ENCODE measurements at places on chromosomes 11 and 22.

- DNase-seq, result no peak
Measured at GRCh38 chr11:120574876-120575275, 63.3 kb downstream of the GRIK4 start.

GRCh38 chr11:67409781-67410368 lies 5.6 kb upstream of the CARNS1 start:
- no peak for DNase-seq

DNA sequence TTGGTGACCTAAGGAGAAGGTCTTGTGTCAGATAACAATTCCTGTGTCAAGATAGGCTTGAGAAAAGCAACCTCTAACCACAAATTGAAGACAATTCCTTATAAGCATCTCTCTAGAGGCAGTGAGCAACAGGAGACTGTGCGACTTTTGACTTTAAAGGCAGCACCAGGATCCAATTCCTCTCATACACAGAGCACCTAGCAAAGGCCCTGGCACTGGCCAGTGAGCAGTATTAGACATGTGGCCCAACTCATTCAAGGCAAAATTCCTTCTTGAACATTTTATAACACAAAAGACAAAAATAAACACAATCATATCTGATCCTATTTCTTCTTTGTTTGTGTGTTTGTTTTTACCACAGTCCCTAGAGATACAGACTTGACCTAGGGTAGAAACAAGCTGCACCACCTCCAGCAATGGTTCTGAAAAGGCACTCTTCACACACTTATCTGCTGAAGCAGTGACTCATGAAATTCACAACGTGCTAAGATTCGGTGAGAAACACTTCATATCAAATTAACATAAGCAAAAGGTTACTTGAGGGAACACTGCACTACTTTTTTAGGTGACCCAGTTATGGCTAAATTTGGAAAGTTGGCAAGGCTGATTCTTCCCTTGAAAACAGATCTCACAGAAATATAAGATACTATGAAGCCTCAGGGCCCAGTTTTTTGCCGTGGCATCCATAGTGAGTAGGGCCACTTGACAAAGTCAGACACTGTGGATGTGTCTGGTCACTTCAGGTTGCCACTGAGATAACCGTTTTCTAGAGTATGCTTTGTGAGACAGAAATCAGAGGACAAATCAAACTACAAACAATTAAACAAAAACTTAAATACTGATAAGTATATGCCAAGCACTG lies 1018.9 kb downstream of the DLG2 start:
- DNase-seq, result no peak

GRCh38 chr11:3880724-3881123 lies 25.3 kb downstream of the STIM1 start:
- DNase-seq, result no peak

DNA sequence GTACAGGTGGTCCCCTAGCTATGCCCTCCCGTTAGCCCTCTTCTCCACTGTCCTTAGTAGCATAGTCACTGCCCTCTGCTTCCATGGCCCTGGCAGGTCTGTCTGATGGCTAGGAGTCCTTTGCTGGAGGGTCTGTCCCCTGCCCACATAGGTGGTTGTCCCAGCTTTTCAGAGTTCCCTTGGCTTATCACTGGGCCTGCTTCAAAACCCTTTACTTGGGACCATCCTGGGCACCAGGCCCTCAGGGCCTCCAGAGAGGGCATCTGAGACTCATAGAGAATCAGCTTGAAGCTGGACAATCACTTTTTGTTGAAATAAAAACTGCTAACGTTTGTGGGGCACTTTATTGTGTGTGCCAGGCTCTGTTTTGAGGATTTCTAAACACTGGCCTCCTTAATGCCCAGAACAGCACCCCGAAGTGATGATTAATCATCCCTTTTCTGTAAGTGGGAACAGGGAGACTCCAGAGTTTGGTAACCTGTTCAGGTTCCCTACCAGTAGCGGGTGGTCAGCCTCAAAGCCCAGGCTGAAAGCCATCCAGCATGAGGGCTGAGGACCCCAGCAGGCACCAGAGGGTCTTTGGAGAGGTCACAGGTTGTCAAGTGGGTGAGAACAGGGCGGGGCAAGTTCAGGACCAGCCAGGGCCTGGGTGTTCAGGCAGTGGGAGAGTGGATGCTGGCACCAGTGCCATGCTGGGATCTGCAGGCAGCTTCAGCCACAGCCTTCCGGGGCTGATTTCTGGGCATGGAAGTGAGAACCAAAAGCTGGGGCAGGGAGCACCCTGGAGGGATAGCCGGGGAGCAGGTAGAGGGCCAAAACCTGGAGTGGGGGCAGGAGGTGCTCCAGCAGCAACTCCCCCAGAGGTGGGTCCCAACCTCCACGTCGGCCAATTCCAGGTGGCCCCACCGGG lies 495 bp upstream of the KCNK4 start:
- DNase-seq, result no peak

GRCh38 chr11:125902277-125902926 lies 604 bp downstream of the PUS3 start:
- no peak for DNase-seq

GRCh38 chr11:76946223-76946622 lies 85.5 kb downstream of the ACER3 start:
- no peak for DNase-seq

DNA sequence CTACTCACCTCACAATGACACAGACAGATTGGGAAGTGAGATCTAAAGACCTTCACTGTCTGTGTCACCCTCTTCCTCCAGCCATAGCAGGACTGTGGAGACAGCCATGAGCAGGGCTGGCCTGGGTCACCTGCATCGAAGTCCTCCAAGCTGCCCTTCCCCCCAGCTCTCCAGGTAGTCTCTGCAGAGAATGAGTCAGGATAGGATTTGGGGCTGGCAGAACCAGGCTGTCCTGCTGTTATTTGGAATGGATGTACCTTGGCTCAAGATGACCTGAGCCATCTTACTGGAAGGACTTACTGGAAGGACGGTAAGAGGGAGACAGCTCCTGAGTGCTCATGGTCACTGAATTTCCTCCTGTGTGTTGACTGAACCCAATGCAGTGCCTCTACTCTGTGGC lies 29.2 kb downstream of the GGTLC2 start:
- no peak for DNase-seq

DNA sequence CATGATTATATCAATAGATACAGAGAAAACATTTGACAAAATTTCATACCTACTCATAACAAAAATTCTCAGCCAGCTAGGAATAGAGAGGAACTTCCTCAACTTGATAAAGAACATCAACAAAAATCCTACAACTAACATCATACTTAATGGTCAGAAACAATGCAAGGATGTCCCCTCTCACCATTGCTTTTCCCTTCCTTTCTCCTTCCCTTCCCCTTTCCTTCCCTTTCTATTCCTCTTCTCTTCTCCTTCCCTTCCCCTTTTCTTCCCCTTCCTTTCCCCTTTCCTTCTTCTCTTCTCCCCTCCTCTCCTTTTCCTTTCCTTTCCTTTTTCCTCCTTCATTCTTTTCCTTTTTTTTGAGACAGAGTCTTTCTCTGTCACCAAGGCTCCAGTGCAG lies 418.3 kb upstream of the B3GAT1 start:
- DNase-seq, result no peak

- no peak for DNase-seq
Measured at GRCh38 chr22:25827415-25827814, 85.4 kb downstream of the MYO18B start.
